ENCODE measurements at places on chromosomes 13 and 19. TPM values are rescaled to one million over a fixed set of nuclear protein-coding genes. Genes with fewer than 3 reads are reported as not detected.

Gene FCAR
- not detected for polyA plus RNA-seq

Gene SOX21
- not detected for polyA plus RNA-seq

Gene NCAN
- polyA plus RNA-seq, result not detected

Gene C19orf67
- polyA plus RNA-seq, result not detected

- DNase-seq, result no peak
These were observed 16.3 kb downstream of the LCP1 start for GRCh38 chr13:46165485-46166223.

GRCh38 chr13:111304041-111304544, 16.3 kb upstream of the TEX29 start:
- no peak for DNase-seq

DNA sequence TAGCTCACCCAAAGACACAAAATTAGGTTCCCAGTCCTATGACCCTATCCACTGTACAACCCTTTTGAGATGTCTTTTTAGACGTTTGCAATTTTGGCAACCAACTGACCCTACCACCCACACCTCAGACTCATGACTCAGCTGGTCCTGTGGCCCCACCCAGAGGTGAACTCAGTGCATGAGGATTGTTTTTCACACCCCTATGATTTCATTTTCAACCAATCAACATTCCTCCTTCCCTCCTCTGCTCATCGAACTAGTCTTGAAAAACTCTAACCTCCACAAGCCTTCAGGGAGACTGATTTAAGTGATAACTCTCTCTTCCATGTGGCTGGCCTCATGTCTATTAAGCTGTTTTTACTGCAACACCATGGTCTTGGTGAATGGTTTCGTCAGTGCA, 350.7 kb downstream of the UQCRFS1 start:
- DNase-seq, result peak; percentile 42

- no peak for DNase-seq
These were observed 82.0 kb upstream of the WASF3 start for GRCh38 chr13:26475176-26476110.

GRCh38 chr19:49491804-49492572, 4.2 kb upstream of the RPS11 start:
- DNase-seq, result no peak

- peak; percentile 80 for DNase-seq
These were observed 10.8 kb downstream of the NDFIP2 start for GRCh38 chr13:79491715-79492114.

DNA sequence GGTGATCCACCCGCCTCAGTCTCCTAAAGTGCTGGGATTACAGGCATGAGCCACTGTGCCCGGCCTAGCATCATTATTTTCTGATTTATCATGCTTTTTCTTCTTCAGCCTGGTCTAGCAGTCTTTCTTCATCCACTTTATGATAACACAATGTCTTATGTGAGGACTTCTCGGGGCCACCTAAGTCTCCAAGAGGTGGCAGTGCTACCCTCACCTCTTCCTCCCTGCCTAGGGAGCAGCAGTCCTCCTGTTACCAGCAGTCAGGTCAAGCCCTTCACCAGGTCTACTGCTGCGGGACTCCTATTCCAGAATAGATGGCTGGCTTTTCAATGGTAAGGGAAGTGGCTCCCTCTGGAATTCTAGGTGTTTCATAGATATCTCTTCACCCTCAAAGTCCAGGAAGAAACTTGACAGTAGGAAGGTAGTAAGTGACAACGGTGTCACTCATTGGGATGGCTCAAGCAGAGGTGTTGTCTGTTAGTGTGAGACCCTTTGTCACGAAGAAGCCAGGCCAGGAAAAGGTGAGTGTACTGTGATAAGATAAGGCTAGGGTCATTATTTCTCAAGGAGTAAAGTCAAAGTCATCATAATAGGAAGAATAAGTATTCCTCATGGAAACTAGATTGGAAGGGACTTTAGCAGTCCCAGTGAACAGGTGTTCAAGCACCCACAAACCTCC, 164.0 kb downstream of the KLF5 start:
- DNase-seq, result no peak

- peak; percentile 34 for DNase-seq
These were observed 69.2 kb downstream of the ZNF100 start for GRCh38 chr19:21698215-21698614.

DNA sequence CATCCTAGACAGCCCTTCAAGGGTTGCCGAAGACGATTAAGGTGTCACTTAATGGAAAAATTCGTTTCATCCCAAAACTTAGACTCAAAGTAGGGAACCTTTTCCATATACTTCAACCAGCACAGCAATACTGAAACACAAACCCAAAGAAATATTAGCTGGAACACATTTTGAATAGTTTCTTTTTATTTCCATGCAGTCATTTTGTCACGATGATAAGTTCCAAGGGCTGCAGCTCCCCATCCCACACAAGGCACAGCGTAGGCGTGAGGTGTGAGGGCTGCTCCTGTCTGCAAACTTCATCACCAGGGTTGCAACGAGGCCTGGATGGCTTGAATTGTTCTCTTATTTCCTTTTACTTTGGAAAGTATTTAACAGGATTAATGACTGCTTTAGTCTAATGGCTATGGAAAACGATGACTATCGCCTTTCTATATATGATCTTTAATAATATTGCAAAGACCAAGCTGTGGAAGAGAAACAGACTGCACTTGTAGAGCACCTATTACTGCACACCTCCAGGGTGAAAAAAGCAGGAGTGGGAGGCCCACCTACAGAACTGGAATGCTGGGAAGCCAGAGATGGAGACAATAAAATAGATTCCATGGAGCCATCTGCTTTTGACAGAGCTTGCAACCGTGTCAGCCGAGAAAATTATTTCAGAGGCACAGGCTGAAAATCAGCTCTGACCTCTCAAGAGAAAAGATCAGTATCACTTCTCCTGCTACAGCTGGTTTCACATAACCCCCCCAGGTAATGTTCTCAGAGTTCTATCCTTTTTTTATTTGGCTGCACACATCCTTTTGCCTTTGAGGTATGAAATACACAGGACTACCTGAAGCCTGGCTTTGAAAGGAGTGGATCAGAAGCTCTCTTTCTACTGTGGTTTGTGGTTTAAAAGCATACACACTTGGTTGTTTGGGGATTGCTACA, 274.5 kb upstream of the NBEA start:
- DNase-seq, result no peak

DNA sequence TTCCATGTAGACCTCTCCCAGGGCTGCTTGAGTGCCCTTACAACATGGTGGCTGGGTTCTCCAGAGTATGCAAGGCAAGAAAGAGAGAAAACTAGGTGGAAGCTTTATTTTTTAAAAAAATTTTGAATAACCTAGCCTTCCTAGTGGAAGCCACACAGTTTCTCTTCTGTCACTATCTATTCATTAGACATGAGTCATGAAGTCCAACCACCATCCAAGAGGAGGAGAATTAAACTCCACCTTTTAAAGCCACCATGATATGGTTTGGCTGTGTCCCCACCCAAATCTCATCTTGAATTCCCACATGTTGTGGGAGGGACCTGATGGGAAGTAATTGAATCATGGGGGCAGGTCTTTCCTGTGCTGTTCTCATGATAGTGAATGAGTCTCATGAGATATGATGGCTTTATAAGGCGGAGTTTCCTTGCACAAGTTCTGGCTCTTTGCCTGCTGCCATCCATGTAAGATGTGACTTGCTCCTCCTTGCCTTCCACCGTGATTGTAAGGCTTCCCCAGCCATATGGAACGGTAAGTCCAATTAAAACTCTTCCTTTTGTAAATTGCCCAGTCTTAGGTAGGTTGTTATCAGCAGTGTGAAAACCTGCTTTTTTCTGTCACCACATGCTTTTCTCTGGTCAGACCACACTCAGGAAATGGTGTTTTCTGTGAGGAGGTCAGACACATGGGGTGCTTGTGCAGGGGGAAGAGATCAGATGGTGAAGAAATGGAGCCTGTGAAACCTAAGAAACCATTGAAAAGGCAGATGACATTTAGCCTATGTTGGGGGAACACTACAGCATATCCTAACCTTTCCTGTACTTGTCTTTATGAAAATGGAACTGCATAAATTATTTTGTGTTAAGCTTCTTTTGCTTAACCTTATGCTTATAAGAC, 57.7 kb downstream of the ANKRD10 start:
- DNase-seq, result peak; percentile 17

GRCh38 chr19:38209671-38210457, 14.2 kb downstream of the DPF1 start:
- peak; percentile 73 for DNase-seq

DNA sequence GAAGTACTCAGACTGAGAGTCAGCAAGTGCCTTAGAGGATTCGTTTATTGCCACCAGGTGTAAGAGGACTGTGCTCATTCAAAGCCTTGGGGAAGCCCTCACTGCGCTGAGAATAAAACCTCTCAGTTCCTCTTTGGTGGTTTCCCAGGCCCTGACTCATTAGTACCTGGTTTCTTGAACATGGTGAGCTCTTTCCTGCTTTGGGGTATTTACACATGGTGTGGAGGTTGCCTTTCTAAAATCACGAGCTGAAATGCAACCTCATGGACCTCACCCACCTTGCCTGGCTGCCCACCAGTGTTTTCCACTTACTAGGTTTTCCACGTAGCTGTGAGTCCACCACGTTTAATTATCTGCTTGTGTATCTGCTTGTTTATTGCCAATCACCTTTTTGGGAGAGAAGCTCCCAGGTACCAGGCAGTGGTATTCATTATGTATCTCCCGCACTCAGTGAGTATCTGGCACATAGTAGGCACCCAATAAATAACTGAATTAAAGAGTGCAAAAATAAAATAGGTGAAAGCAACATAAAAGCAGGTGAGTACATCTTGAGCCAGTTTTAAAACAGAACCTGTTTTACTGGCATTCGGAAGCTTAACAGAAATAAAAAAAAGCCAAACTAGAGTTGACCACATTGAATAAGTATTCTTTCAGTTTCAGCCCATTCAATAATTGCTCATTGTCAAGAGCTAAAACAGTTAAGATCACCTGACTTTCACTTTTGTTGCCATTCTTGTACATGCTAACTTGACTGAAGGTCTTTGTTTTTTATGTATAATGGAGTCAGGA, 533.0 kb downstream of the MYO16 start:
- DNase-seq, result no peak

DNA sequence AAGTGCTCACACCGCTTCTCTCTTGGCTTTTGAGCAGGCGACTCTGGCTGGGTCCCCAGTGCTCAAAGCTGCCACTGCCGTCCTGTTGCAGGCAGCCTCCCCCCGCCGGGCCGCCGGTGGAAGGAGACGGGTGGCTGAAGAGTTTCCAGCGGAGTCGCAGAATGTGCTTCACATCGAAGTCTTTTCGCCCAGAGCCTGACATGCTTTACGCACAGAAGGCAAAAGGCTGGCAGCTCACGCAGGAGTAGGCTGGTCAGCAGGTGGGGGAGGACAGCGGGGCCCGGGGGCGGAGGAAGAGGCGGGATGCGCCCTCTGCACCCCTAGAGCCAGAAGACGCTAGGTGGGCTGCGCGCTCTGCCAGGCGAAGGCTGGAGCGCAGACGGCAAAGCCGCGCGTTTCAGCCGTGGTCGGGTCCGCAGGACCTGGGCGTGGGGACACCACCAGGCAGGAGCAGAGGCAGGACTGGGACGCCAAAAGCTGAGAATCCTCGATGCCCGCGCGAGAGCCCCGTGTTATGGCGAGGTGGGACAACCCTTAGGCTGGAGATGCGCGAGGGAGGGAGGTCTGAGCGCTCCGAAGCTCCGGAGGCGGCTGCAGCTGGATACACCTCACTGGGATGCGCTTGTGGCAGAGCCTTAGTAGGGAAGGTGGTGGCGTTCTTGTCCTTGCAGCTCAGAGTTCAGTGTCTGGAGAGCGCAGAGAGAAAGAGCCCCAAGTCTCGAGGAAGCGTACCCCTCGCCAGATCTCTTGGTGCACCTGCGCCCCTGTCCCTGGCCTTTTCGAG, at the start of gene ATXN8OS:
ATXN8OS (plus strand) TSS at position 329 of the 784 bp plus-strand sequence.
- DNase-seq, result no peak

- DNase-seq, result no peak
These were observed 199.5 kb downstream of the ATP8A2 start for GRCh38 chr13:25571237-25571636.

DNA sequence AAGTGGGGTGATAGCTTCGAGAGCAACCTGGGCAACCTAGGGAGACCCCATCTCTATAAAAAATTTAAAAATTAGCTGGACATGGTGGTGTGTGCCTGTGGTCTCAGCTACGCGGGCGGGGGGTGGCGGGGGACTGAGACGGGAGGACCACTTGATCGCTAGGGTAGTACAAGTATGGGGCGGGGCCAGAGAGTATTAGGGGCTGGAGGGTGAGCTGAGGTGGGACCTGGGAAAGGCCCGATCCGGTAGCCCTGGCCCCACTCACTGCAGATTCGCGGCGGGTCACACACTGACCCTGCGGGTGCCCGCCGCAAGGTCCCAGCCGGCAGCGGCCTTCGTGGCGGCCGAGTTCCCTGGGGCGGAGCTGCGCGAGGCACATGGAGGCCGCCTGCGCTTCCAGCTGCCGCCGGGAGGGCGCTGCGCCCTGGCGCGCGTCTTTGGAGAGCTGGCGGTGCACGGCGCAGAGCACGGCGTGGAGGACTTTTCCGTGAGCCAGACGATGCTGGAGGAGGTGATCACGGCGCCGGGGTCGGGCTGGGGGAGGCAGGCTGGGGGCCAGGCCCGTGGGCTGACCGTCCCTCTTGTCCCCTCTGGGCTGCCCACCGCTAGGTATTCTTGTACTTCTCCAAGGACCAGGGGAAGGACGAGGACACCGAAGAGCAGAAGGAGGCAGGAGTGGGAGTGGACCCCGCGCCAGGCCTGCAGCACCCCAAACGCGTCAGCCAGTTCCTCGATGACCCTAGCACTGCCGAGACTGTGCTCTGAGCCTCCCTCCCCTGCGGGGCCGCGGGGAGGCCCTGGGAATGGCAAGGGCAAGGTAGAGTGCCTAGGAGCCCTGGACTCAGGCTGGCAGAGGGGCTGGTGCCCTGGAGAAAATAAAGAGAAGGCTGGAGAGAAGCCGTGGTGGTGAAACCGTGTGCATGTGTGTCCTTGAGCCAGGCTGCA, 2.0 kb upstream of the ARHGAP45 start:
- DNase-seq, result peak; percentile 86

DNA sequence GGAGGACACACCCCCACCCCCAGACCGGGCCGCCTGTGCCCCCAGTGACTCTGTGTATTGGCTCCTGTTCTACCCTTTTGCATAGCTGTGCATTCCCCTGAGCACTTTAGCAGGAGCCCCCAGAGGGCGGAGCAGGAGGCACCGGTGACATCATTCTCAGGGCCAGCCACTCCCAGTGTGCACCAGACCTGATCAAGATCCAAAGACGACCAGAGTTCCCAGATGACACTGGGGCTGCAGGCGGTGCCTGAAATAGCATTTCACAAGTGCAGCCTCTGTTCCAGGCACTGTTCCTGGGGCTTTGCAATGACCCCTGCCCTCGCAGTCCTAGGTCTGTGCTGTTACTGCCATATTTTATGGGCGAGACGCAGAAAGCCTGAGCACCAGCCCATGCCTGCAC, 14.5 kb upstream of the PTPRS start:
- peak; percentile 15 for DNase-seq

GRCh38 chr19:12938779-12939601, 581 bp downstream of the CALR start:
- peak; percentile 90 for DNase-seq

DNA sequence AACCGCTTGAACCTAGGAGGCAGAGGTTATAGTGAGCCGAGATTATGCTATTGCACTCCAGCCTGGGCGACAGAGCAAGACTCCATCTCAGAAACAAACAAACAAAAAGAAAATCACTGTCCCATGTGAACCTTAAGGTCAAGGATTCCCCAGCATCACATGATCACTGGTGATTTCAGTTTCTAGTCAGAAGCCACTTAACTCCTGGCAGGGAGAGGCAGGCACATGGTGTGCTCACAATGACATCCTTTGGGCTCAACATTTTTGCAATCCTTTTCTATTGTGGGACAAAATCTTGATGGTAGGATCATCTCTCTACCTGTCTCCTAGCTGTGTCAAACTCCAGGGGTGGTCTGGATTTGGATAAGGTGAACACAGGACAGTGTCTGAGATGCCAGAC, 12.1 kb downstream of the AKAP8 start:
- DNase-seq, result no peak
